ENCODE measurements at places on chromosomes 5 and 9. TPM values are rescaled to one million over a fixed set of nuclear protein-coding genes. Genes with fewer than 3 reads are reported as not detected.

GRCh38 chr9:127927988-127928675 is 2.4 kb downstream of the PIP5KL1 start:
- DNase-seq, result no peak

- DNase-seq, result peak; percentile 64
Observed at GRCh38 chr9:128819716-128820664, 1.7 kb downstream of the ENDOG start.

GRCh38 chr5:44932922-44933585 is 124.3 kb downstream of the MRPS30 start:
- DNase-seq, result no peak

DNA sequence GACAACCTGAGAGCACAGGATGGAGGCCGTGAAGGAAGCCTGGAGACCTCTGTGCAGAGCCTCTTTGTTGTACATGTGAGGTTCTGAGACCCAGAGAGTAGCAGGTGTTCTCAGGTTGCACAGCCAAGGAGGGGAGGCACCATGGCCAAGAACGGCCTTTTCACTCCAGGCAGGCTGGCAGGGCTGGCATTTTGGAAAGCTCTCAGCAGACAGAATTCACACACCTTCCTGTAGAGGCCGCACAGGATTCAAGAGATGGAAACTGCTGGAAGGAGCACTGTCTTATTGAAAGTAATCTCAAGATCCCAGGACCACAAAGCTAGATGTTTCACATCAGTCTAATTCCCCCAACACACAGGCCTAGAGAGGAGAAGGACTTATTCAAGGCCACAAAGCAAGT is 52.8 kb upstream of the XPA start:
- DNase-seq, result no peak

GRCh38 chr5:107408564-107408963 is 262.2 kb downstream of the EFNA5 start:
- DNase-seq, result no peak

- no peak for DNase-seq
Observed at GRCh38 chr5:8845296-8845695, 700.6 kb downstream of the SEMA5A start.

LAMC3 gene
- total RNA-seq, result 6.4 TPM

GPR150 gene
- total RNA-seq, result not detected

BNC2 gene
- total RNA-seq, result 25.8 TPM

PCDHA1 gene
- total RNA-seq, result not detected

MCC gene
- total RNA-seq, result 51.2 TPM

ZNF879 gene
- total RNA-seq, result 5.7 TPM

OR13C5 gene
- not detected for total RNA-seq

ACOT12 gene
- not detected for total RNA-seq

ST6GALNAC4 gene
- 39.8 TPM for total RNA-seq

RHOBTB3 gene
- 188 TPM for total RNA-seq

Data from tongue (tissue), 3 donors.